ENCODE measurements at places on chromosomes 2 and 18. TPM values are rescaled to one million over a fixed set of nuclear protein-coding genes. Genes with fewer than 3 reads are reported as not detected.

SPDYA gene
- total RNA-seq: 0.69 TPM

UGT1A3 gene
- 4.1 TPM for total RNA-seq

CPLX4 gene
- not detected for total RNA-seq

IKZF2 gene
- 7.1 TPM for total RNA-seq

GRCh38 chr18:59560556-59560955 lies 136.7 kb downstream of the CCBE1 start:
- DNase-seq: no peak

DNA sequence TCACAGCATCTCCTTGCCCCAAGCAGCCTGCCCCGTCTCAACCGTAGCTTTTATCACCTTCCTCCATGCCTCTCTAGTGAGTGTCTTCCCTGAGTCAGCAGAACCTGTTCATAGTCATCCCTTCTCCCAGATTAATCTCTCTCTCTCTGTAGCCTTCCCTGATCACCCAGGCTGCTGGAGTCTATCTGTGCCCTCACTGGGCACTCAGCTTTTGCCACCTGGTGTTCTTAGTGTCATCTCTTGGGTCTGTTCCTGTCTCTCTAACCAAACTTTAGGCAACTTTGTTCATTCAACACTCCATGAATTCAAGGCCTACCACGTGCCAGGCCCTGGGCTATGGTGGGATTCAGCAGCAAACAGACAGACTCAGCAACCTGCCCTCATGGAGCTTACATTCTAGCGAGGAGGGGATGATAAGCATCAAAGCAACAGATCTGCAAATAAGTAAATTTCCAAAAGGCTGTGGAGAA lies 159.1 kb downstream of the SMAD7 start:
- no peak for DNase-seq

GRCh38 chr18:60668583-60668982 lies 296.0 kb upstream of the MC4R start:
- DNase-seq: no peak

- DNase-seq: no peak
Observed at GRCh38 chr2:238886453-238887094, 38.7 kb downstream of the TWIST2 start.

GRCh38 chr2:48138898-48139297 lies 232.6 kb upstream of the FBXO11 start:
- no peak for DNase-seq

DNA sequence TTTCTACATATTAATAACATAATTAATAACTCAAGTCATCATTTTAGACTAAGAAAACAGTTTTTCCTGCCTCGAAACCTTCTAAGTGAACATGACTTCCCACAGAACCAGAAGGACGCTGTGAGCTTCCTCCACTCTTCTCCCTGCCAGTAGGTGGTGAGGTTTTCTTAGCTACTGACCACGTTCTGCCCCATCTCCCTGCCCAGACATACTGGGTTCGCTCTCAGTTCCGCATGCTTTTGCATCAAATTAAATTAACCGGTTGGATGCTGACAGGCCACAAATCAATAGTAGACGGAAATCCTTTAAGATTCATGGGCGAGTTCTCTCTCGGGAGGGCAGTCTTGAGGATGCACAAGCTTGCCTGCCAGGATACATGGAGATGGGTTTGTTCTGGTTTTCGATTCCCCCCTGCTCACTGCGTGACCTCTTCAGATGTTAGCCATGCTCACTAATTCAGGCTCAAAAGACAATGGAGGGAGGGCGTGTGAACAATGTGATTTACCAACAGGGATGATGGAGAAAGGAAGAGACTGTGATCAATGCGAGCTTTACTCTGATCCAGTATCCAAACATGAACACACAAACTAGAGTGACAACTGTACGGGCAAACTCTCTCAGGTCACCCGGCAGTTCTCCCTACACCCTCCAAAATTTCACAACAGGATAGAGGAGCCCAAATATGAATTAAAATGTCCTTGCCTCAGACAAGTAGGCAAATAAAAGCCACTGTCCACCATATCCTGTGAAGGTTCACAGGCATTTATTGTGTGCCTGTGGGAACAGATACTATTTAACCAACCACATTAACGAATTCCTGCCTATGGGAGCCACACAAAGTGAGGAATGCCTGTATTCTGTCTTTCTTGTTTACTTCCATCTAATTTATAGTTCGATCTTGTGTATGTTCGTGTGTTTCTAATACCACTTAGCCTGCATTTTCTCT lies 375.7 kb downstream of the EIPR1 start:
- DNase-seq: peak; percentile 17

DNA sequence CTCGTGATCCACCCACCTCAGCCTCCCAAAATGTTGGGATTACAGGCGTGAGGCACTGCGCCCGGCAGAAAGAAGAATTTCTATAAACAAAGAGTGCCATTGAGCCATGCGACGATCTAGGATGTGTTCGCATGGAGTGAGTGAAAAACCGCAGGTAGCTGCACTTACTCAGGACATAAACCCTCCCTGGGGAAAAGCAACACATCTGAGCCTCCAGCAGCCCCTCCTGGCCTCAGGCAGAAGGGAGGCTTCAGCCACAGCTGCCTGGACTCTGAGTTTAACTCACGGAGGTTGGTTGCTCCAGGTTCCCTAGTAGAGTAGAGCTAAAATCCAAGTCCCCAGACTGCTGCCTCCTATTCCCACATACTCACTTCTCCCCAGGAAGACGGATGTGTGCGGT lies 11.3 kb upstream of the STK25 start:
- no peak for DNase-seq

- no peak for DNase-seq
Observed at GRCh38 chr18:63837590-63837989, 49.9 kb upstream of the SERPINB2 start.

GRCh38 chr2:156333274-156333950 lies 891 bp upstream of the NR4A2 start:
- DNase-seq: no peak

DNA sequence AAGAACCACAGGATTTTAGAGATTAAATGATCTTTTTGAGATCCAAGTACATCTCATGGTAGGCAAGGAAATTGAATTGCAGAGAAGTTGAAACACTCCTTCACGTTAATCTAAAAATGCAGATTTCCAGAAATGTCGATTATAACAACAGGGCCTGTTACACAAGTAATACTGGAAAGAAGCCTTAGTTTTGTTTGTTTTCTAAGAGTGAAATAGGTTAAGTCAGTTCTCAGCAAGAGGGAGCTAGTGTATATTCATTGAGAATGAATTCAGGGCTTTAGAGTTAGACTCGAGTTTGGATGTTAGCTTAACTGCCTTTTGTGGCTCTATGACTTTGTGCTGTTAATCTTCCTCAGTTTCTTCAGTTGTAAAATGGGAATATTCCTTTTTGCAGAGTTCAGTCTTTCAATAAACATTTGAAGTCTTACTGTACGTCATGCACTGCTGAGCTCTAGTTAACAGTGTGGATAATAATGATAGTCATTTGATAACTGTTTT lies 926 bp downstream of the NDUFV2 start:
- DNase-seq: peak; percentile 65

GRCh38 chr2:187493877-187494568 lies 46.0 kb upstream of the CALCRL start:
- DNase-seq: no peak

- no peak for DNase-seq
Observed at GRCh38 chr2:212882626-212883025, 268.8 kb downstream of the IKZF2 start.
